ENCODE measurements at places on chromosomes 4 and X.

GRCh38 chr4:161005746-161006145 lies 1158.1 kb downstream of the FSTL5 start:
- DNase-seq, result no peak

DNA sequence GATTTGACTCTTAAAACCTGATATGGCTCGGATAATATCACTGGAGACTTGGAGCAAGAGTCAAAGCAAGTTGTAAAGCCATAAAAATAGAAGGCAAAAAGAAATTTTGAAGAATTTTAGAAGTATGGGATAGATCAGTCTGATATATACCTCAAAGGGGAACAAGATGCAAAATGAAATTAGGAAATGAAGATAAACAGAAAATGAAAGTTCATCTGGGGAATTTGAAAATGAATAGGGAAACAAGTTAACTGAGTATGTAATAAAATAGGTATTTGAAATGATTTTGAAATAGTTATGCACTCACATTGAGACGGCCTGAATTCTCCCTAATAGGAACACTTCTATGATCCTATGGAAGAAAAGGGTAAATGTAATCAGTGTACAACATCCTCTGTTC lies 5.7 kb downstream of the CYP2U1 start:
- no peak for DNase-seq

DNA sequence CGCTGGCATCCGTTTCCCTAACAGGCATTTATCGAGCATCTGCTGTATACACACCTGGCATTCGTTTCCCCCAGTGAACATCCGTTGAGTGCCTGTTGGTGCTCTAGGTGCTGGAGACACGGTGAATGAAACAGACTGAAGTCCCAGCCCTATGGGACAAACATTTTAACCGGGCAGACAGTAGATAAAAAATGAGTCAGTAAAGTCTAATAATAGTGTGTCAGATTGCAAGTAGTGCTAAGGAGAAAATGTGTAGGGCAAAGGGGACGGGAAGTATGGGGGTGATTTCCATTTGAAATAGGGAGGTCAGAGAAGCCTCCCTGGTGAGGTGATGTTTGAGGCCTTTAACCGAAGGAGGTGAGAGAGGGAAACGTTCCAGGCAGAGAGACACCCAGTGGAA lies 5.3 kb upstream of the EBP start:
- DNase-seq, result no peak

DNA sequence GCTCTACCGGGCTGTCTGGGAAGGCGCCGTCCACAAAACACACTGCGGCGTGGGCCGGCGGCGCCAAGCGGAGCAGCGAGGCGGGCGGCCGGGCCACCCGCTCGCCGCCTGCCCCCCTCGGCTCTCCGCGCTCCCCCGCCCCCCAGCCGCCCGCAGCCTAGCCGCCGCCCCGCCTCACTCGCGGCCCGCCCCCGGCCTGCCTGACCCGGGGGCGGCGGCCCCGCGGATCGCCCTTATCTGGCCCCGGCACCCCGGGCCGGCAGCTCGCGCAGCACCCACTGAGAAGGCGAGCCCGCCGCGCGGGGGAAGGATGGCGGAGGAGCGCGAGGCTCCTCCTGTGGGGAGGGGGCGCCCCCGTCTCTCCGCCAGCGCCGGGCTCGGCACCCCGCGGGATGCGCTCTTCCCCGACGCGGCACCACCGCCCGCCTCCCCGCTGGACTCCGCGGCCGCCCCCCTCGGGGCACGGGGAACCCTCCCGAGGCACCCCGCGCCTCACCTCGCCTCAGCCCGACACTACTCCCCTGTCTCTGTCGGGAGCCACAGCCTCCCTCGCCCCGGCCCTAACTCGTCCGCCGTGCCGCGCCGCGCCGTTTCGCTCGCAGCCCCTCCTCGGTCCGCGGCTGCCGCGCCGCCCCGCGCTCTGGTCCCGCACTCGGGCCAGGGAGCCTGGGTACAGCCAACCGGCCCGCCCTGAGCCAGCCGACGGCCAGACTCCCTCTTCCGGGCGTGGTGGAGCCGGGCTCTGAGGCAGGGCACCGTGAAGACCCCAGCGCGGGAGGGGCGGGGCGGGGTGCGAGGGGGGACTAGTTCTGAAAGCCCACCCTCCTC lies 566 bp downstream of the ATP11C start:
- DNase-seq, result no peak

DNA sequence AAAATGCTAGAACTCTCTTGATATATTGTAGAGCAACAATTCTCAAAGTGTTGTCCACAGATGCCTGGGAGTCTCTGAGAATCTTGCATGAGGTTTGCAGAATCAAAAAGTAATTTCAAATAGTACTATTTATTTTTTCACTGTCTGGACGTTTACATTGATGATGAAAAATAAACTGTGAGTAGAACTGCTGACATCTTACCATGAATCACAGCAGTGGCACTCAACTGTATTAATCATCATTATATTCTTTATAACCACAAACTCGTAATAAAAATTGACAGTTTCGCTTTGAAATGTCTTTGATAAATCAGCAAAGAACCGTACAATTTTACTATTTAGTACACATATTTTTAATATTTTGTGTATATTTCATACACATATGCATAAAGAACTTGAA lies 94.5 kb downstream of the NAF1 start:
- no peak for DNase-seq

- DNase-seq, result no peak
These were observed 55.8 kb upstream of the ENPP6 start for GRCh38 chr4:184273166-184274147.

GRCh38 chrX:12903646-12904045 lies 2.8 kb upstream of the TLR8 start:
- DNase-seq, result no peak

DNA sequence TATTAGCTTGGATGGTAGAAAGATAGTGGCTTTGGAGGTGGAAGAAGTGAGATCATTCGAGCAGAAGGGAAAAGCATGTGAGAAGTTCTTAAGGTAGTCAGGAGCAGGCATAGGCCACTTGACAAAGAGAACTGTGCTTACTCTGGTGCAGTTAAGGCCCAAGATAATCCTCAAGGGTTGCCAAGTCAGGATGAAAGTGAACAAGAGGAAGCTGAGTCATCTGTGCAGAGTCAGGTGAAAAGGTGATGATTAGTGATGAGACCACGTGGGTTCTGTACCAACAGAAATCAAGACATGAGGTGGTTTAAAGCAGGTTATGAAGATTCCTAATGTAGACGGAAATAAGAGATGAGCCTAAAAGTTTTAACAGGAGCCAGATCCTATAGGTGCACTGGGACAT lies 369.8 kb downstream of the DTHD1 start:
- no peak for DNase-seq

GRCh38 chr4:48687313-48688051 lies 92.6 kb downstream of the FRYL start:
- DNase-seq, result peak; percentile 16

DNA sequence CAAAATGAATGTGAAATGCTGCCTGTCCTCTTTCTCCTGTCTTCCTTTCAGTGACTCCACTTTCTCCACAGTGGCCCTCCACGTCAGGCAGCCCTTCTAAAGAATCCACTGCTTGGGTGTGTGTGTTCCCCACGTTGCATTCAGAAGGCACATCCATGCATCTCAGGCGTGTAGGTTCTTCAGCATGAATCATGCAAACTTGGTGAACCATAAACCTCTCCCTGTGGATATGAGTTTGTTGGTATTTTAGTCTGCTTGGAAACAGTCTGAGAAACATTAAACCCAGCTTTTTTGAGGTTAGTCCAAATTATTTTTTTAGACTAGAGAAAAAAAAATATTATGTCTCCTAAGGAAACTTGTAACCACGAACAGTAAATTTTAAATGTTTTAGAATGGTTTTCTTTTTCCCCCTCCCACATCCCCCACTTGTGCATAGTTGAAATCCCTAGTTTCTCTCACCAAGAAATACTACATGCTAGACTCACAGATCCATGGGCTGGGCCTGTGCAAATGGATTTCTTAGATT lies 251.6 kb downstream of the CBR4 start:
- DNase-seq, result no peak

GRCh38 chrX:51461053-51462044 lies 35.0 kb downstream of the NUDT11 start:
- DNase-seq, result peak; percentile 25

DNA sequence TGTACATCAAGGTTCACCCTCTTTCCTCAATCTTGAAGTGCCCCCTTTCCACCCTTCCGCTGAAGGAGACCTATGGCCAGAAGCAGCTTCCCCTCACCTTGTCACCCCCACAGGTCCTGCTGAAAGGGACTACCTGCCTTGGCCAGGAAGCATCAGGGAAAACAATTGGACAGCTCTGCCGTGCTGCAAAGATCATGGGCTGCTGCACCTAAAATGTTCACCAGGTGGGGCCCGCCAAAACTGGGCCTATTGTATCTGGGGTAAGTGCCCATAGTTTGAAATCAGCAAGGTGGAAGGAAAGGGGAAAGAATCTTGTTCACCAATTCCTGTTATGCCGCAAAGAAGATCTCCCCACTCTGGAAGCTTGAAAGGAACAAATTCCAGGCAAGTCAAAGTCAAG lies 18.4 kb downstream of the GRIA3 start:
- no peak for DNase-seq

- DNase-seq, result peak; percentile 91
These were observed 15.0 kb downstream of the SCARB2 start for GRCh38 chr4:76198411-76199237.

DNA sequence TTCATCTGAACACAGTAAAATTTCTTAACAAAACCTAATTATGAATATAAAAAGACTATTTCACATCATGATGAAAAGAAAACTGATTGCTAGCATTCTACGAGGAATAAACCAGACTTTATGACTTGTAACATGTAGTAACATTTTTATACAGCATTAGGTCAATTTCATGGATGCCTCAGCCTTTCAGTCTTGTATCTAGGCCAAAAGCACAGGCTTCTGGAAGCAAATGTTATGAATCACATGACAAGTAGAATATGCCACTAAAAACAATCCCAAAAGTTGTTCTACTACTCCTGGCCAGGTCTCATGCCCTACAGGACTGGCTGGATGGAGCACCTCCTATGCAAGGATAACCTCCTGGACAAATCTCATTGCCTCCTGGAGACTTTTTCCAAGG lies 101.2 kb downstream of the ARHGAP6 start:
- no peak for DNase-seq

GRCh38 chr4:11138964-11139363 lies 289.7 kb downstream of the HS3ST1 start:
- DNase-seq, result no peak

DNA sequence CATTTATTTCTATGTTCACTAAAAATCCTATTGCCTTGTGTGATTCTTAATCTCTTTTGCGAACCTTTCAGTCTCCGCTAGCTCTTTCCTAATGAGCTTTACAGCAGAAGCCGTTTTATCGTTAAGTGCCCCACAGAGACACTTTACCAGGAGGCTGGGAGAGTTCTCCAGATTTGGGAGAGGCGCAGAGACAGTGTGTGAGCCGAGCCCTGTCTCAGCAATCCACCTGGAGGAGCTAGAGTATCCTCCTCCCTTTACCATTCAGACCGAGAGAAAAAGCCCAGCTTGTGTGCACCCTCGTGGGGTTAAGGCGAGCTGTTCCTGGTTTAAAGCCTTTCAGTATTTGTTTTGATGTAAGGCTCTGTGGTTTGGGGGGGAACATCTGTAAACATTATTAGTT lies 54.9 kb upstream of the MTM1 start:
- DNase-seq, result no peak

GRCh38 chr4:53003959-53004358 lies 141.8 kb downstream of the RASL11B start:
- DNase-seq, result no peak

- no peak for DNase-seq
These were observed 174.2 kb upstream of the HAND2 start for GRCh38 chr4:173704201-173704600.

DNA sequence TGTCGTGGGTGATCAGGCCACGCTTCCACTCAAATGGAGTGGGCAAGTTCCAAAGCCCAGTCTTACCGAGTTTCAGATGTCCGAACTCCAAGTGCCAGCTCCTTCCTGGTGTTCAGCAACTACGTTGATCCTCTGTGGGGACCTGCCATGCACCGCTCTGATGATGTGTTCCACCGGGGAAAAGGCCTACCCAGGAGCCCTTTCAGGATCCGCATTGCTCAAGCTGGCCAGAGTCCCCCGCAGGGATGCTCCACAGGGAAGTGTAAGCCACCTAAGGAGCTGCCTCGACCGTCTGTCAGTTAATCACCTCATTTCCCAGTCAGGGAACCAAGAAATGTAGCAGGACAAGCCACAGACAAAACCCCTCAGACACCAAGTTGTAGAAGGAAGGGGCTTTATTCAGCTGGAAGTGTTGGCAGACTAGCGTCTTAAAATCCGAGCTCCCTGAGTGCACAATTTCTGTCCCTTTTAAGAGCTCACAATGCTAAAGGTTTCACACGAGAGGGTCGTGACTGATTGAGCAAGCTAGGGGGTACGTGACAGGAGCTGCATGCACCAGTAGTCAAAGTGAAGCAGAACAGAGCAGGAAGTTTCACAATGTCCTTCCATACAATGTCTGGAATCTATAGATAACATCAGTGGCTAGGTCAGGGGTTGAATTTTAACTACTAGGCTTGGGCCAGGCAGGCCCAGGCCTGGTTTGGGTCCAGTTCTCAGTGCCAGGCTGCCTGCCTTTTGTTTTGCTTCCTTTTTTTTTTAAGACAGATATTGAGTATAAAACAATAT lies 126.2 kb upstream of the ZDHHC15 start:
- no peak for DNase-seq

- DNase-seq, result no peak
These were observed 105.6 kb upstream of the PGRMC2 start for GRCh38 chr4:128393101-128393704.

- no peak for DNase-seq
These were observed 281.7 kb downstream of the UNC5C start for GRCh38 chr4:95267081-95267480.

- DNase-seq, result no peak
These were observed 95.8 kb upstream of the EFHC2 start for GRCh38 chrX:44439242-44439794.

DNA sequence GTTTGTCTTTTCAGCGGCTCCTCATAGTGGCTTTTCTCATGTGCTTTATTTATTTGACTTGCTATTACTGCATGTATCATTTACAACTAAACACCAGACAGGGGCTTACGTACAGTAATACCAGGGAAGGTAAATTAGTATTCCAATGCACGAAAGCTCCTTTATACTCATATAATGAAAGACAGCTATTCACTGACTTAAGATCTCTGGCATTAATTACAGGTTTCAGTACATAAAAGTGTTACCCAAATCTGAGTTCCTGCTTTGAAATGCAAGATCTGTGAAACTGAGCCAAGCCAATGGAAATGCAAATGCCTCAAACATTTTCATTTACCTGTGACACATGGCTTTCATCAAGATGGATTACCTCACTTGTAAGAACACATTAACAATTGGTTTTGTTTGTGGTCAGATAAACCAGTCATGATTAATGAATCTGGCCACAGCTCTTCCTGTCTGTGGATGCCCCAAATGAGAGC lies 107.2 kb downstream of the ANAPC4 start:
- no peak for DNase-seq

GRCh38 chr4:109303140-109303496 lies 660 bp upstream of the COL25A1 start:
- no peak for DNase-seq

Data from retina (tissue), 1 donor.